Dermis microvascular lymphatic vessel endothelial cell (primary cell): ENCODE measurements at places on chromosomes 16 and 17. TPM values are rescaled to one million over a fixed set of nuclear protein-coding genes. Genes with fewer than 3 reads are reported as not detected.

- DNase-seq: no peak
These were observed 9.1 kb upstream of the SCNN1B start for GRCh38 chr16:23293016-23293415.

- DNase-seq: no peak
These were observed 17.3 kb downstream of the LGALS3BP start for GRCh38 chr17:78962345-78962983.

DNA sequence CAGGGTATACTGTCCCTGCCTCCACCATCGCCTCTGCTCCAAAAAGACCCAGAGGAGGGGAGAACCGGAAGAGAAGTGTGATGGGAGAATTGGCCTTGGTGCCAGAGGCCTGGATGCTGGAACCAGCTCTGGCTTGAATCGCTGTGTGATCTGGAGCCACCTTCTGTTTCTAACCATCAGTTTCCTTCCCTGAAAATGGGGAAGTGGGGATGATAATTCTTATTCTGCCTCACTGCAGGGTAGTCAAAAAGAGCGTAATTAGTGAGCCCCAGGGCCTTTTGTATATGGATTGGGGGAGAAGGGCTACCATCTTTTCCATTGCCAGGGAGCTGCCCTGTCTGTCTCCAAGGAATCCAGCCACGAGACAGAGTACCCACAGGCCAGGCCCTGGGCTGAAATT lies 52.2 kb downstream of the CCT6B start:
- no peak for DNase-seq

Gene SLC52A1
- 0.25 and 0.26 TPM in 2 replicates for total RNA-seq

DNA sequence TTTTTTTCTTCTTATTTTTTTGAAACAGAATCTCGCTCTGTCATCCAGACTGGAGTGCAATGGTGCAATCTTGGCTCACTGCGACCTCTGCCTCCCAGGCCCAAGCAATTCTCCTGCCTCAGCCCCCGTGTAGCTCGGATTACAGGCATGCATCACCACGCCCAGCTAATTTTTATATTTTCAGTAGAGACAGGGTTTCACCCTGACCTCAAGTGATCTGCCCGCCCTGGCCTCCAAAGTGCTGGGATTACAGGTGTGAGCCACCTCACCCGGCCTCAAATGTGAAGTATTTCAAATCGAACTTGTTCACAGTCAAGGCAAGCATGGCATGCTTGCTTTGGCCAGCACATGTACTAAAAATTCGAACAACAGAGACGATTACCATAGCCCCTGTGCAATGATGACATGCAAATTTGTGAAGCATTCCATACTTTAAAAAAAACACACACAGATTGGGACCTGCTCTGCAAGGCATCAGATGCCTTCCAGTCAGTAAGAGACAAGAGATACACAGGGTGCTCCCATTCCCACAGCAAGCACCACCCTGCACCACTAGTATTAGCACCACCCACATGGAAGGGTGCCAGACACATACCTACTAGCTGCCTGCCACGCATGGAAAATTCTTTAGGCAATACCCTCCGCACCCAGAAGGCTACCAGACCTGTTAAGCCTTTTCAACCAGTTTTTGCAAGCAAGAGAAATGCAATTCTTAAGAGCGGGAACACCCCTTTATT lies 47.2 kb downstream of the ANKRD11 start:
- peak; percentile 54 for DNase-seq

Gene CHD3
- 57.8 and 60.2 TPM in 2 replicates for total RNA-seq
